Activated CD4-positive, alpha-beta T cell treated with anti-CD3 and anti-CD28 coated beads, Interleukin-2, amount 10 ng/mL, durations not matched to agents 24 days and 14 days (primary cell): ENCODE measurements at places on chromosomes 12 and 14. TPM values are rescaled to one million over a fixed set of nuclear protein-coding genes. Genes with fewer than 3 reads are reported as not detected.

The OR10G2 gene
- not detected in 2 replicates for total RNA-seq

The NGB gene
- not detected in 2 replicates for total RNA-seq

The BMAL2 gene
- total RNA-seq: 55.9 and 58.8 TPM in 2 replicates

The HVCN1 gene
- total RNA-seq: 17.9 and 18.0 TPM in 2 replicates

The JPH4 gene
- total RNA-seq: not detected in 2 replicates

The STAC3 gene
- 4.9 and 5.5 TPM in 2 replicates for total RNA-seq

The KCNK10 gene
- not detected in 2 replicates for total RNA-seq

The CSRNP2 gene
- total RNA-seq: 22.7 and 22.9 TPM in 2 replicates

The NUDT4 gene
- total RNA-seq: 86.6 and 94.5 TPM in 2 replicates

The PUS1 gene
- 91.6 and 97.0 TPM in 2 replicates for total RNA-seq

The ESYT1 gene
- total RNA-seq: 155 and 158 TPM in 2 replicates

The CCDC177 gene
- total RNA-seq: 0.05 TPM in 1 of 2 replicates, not detected in the other

The IQSEC3 gene
- total RNA-seq: 0.05 and 0.21 TPM in 2 replicates

The C1R gene
- 1.4 and 2.5 TPM in 2 replicates for total RNA-seq

The VASH1 gene
- total RNA-seq: 5.8 and 6.9 TPM in 2 replicates
